GOT3 (cell line): ENCODE measurements at places on chromosomes 7 and 10.

GRCh38 chr7:22193450-22193983 is 163.4 kb downstream of the RAPGEF5 start:
- DNase-seq: no peak

DNA sequence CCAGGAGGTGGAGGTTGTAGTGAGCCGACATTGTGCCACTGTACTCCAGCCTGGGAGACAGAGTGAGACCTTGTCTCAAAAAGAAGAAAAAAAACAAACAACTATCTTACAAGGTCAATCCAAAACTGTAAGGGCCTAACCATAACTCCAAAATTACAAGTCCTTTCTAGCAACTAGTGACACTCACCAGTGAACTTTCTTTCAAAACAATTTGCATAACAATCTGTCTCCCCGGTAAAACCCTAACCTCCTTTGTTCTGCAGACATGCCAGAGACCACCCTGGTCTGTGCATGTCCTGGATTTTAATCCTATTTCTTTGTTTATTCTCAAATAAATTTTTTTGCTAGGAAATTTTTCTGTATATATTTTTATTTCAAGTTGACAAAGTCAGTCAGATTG is 68.1 kb downstream of the EXOC6 start:
- no peak for DNase-seq

- no peak for DNase-seq
Measured at GRCh38 chr7:38881015-38881414, 28.0 kb downstream of the VPS41 start.

DNA sequence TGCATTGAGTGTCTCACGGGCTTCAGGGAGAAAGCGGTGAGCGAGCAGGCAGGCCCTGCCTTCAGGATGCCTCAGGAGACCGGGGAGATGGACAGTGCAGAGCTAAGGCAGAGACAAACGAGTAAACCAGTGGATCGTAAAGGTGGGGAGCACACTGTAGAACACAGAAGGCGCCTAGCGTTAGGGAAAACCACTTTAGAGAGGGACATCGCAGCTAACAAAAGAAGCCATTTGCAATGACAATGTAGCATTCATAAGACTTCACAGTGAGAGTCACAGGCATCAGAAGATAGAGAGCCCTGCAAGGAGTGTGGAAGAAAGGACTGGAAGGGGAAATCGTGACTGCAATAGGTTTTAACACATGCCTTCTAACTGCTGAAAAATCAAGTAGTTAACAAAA is 54.9 kb upstream of the TMEM273 start:
- no peak for DNase-seq

DNA sequence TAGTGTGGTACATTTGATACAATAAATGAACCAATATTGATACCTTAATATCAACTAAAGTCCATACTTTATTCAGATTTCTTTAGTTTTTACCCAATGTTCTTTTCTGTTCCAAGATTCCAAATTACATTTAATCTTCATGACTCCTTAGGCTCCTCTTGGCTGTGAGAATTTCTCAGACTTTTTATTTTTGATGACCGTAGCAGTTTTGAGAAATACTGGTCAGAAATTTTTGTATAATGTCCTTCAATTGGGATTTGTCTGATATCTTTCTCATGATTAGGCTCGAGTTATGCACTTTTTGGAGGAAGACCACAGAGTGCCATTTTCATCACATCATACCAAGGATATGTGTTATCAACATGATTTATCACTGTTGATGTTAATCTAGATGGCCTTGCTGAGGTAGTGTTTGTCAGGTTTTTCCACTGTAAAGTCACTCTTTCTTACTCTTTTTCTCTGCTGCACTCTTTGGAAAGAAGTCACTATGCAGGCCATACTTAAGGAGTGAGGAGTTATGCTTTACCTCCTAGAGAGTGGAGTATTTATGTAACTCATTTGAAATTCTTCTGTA is 12.9 kb upstream of the ENTPD1 start:
- no peak for DNase-seq

DNA sequence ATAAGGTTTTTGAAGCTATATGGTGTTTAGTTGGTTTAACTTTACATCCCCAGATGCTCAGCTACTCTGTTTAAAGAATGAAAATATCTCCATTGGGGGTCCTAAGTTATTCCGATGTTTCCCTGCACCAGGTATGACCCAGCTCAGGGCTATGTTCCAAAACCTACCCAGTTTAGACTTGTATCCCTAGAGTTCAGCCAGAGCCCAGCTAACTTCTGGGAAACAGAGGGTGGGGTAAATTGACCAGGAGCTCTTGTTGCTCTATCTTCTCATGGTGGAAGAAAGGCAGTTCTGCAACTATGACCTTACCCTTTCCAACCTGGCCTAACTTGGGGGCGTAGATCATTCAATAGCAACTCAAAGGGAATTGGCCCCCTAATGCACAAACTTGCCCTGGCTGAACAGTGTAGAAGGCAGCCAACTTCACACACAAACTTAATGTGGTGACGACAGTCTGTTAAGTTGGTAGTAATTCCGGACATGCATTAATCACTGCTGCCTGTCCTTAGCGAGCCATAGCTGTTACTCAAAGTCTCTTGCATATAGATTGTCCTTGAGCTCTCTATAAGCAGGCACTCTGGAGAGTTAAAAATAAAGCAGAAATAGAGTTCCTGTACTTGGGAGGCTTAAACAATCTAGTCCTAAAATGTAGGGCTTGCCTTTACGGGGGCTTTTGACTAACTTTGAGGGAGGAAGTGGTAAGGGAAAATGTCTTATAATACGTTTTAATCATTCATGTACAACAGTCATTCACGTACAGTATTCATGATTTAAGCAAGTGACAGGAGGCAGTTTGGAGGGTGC is 5.3 kb upstream of the ZNRF2 start:
- DNase-seq: no peak

GRCh38 chr7:19560111-19560883 is 148.5 kb downstream of the POLR1F start:
- DNase-seq: no peak

DNA sequence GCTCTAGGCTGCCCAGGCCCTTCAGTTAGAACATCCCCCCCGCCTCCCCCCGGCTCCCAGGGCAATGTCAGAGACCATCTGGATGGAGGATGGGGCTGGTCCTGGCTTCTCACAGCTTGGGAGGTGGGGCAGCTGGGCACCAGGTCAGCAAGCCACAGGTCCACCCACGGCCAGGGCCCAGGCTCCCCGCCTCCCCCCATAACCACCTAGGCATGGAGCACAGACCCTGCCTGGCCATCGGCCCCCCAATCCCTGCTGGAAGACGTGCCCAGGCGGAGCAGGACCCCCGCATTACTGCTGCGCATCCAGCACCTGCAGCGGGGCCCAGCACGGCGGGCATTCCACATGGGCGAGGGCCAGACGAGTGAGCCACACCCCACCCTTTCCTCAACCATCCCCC is 169.6 kb downstream of the ELFN1 start:
- no peak for DNase-seq

DNA sequence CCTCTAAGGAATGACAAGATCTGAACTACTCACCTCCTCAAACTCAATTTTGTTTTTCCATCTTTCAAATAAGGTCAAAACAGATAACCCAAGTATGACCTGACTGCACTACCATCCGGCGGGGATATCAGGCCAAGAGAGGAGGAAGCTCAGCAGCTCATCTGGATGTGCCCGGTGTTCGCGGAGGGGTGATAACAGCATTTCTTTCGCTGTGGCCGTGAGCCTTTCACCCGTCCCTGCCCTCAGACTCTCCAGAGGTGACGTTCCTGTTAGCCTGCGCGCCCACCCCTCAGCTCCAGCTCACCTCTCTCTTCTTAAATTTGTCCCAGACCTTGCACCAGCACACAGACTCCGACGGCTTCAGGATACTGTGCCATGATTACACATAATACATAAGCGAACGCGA is 526 bp downstream of the ZNF248 start:
- DNase-seq: no peak

DNA sequence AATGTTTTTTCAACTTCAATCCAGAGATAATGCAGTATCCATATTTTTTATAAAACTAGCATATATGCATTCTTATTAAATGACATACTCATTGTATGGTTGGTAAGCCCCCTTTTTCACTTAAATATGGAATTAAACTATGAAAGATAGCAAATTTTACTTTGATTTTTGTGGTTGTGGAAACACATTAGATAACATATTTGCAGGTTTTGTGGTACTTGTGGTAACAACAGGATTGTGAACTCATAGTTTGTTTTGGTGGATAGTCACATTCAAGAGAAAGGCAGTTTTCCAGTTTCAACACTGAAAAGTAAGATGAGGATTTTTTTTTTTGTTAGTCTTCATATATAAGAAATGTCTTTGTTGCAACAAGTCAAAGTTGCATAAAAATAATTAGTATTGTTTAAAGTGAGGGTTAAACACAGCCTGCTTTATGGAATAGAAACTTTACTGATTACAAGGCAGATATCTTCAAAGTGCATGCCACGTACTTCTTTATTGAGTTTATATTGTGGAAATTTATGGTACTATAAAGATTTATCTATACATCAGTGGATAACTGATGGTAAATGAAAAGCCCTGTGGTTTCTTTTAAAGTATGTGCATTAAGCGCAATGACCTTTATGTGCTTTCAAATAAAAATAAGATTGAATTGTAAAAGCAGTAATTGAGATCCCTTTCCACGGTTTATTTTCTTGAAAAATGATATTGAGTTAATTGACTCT is 39.7 kb upstream of the SEMA3D start:
- no peak for DNase-seq

- no peak for DNase-seq
Measured at GRCh38 chr7:3880228-3880987, 579.4 kb downstream of the SDK1 start.

- DNase-seq: no peak
Measured at GRCh38 chr7:131636092-131636491, 79.7 kb upstream of the PODXL start.

DNA sequence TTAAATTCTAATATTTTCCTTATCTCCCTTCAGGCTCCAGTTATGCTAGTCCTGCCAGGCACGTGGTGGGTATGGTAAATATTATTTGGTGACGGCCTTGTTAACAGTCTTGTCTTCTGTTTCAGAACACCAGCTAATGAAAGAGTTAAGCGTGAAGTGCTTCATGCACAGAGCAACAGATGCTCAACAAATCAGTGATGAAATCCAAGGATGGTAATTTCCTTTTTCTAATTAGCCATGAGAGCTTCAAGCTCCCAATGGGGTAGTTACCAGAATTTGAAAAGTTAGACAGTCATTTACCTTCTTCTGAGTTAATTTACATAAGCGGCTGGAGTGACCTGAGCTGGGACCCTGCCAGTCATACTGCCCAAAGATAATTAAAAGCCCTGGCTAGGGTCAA is 1.9 kb upstream of the OTUD1 start:
- DNase-seq: no peak

- no peak for DNase-seq
Measured at GRCh38 chr7:79240413-79240812, 213.1 kb downstream of the MAGI2 start.

- DNase-seq: no peak
Measured at GRCh38 chr10:83166344-83166743, 973.0 kb upstream of the GHITM start.

- no peak for DNase-seq
Measured at GRCh38 chr7:78605119-78605518, 806.5 kb downstream of the PHTF2 start.

- no peak for DNase-seq
Measured at GRCh38 chr10:61049386-61049785, 105.4 kb upstream of the RHOBTB1 start.

DNA sequence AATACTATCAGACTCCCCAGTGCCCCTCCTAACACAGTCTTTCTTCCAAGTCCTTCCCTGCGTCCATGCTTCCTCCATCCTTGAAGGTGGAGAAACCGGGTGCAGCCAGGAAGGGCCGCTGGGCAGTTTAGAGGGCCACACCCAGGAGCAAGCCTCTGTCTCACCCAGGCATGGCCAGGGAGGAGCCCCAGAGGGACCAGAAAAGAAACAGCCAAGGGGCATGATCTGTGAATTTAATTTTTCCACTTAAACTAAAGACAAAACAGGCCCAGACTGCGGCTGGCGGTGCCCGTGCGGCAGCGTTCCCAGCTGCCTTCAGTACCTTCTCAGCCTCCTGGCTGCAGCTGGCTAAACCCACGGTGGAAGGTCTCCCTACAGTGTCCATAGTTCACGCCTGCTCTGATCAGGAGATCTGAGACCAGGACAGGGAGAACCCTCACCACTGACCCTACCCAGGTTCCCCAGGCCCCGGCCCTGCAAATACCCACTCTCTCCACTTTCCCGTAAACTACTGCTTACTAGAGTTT is 12.9 kb downstream of the UNCX start:
- no peak for DNase-seq

DNA sequence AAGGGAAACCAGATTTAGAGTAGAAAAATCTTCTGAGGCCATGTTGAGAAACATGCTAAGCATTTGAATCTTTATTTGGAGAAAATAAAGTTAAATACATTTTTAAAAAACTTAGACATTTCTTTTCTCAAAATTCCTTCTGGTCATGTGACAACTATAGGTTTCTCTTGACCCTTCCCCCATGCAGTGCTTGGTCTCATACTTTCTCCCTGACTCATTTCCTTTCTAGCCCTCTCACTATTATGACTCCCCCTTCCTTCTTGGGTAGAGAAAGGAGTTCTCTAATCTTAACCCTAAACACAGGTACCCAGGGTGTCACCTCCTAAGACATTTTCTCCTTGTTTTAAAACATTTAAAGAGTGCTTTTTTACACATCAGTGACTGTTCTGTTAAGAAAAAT is 179.5 kb upstream of the TMEM106B start:
- DNase-seq: no peak

DNA sequence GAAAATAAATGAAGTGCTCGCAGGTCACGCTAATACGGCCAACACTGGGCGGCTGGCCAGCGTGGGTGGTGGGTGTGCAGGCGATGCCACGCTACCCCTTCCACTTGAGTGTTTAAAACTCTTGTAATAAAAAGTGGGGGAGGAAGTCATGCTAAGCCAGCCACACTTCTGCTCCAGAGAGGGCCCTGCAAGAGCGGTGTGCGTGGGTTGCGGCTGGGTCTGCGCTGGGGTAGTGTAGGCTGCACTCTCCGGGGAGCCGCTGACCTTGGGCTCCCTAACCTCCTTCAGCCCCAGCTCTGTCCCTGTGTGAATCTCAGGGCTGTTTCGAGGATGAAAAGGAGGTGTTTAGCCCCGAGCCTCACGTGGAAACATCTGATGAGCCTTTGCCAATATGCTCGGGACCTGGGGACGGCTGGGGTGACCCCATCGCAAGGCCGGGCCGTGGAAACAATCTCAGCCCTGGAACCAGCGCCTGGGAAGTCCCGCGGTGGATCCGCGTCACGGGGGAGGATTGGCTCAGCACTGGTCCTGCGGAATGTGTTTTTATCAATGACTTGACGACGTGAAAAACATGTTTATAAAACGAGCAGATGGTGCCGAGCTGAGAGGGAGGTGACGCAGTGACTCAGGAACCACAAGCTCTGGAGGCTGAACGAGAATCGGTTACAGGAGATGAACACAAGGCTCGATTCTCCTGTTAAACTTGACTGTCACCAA is 278.5 kb downstream of the DNAJB6 start:
- DNase-seq: no peak

GRCh38 chr7:46569133-46569465 is 648.0 kb upstream of the IGFBP3 start:
- no peak for DNase-seq

GRCh38 chr10:692682-693351 is 3.3 kb upstream of the DIP2C start:
- DNase-seq: no peak
